GM12878 (cell line): ENCODE measurements at places on chromosomes 6 and 20.
A peak's percentile ranks its signal among the peaks of the same experiment; 100 is the strongest.

- no peak for DNase-seq
Measured at GRCh38 chr6:35439308-35439707, 12.8 kb upstream of the FANCE start.

DNA sequence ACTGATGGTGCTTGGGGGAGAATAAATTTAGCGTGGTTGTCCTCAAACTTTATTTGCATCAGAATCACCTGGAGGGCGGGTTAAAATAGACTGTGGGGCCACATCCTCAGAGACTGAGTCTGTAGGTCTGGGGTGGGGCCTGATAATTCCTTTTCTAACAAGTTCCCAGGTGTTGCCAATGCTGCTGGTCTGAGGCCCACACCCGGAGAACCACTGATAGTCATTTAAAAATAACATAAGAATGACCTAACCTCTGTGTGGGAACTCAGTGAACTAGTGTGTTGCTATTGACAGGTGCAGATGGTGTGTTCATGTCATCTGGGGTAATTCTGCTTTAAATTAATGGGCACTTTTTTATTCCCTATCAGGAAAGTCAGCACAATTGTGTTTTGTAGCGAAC, 64.8 kb downstream of the RTN4IP1 start:
- no peak for DNase-seq

- no peak for DNase-seq
Measured at GRCh38 chr6:119215885-119216590, 133.5 kb downstream of the MAN1A1 start.

- no peak for DNase-seq
Measured at GRCh38 chr6:3349388-3350251, 90.9 kb downstream of the PSMG4 start.

DNA sequence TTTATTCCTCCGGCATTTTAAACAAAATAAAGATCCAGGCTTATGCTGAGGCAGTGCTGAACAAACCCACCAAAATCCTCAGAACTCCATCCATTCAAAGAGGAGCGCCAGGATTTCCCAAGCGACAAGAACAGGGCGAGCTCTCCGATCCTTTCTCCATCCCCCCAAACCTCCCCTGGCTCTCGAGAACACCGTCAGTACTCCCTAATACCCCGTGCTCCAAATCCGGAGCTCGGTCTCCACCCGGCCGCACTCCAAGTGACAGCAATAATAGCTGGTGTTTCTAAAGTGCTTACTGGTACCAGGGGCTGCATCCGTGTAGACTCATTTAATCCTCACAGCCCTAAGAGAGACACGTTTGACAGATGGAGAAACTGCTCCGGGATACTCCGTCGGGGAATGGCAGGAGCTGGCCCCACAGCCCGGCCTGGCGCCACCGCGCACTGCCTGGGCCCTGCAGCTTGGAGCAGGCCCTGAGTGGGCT, 277.1 kb upstream of the QKI start:
- no peak for DNase-seq

GRCh38 chr6:56148488-56149186, 98.7 kb downstream of the COL21A1 start:
- DNase-seq = no peak

- no peak for DNase-seq
Measured at GRCh38 chr6:89140347-89141156, 5.3 kb upstream of the PM20D2 start.

DNA sequence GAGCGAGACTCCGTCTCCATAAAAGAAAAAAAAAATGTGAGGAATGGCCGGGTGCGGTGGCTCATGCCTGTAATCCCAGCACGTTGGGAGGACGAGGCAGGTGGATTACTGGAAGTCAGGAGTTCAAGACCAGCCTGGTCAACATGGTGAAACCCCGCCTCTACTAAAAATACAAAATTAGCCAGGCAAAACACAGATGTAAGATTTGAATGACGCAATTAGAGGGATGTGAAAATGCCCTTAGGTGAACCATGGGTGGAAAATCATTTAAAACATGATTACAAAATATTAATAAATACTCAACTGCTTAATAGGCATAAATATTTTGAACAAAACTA, 20.9 kb downstream of the COL9A3 start:
- DNase-seq = no peak

- no peak for DNase-seq
Measured at GRCh38 chr20:324177-325044, 941 bp upstream of the SOX12 start.

DNA sequence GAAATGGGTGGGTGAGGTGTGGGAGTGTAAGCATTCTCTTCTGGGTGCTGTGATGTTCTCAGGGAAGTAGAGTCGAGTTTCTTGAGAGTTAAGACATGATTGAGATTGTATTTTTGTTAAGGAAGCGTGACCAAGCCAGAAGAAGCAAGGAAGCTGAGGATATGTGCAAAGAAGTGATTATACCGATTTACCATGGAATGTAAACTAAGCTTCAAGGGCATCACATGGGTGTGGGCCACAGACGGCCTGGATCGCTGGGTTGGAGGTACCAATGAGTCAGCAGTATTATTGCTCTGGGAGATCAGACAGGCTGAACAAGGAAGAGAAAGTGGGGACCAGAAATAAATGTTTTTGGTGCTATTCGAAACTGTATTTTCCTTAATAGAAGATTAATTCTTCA, 184.1 kb upstream of the GMDS start:
- no peak for DNase-seq

DNA sequence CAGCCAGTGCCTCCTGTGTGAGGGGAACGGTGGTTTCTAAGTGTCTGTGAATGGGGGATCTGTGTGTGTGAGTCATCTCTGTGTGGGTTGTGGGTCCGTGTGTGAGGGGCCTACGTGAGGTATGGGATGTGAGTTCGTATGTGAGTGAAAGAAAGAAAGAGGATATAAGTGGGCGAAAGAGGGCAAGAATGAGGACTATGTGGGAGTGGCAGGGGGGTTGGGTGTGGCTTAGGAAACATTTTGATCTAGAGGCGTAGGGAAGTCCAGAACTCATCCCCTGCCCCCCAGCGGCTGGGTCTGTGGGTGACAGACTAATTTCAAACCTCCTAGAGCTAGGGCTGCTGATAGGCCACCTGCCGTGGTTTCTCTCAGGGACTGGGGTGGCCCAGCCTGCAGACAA, 35.5 kb downstream of the DHX35 start:
- DNase-seq = peak; percentile 87

DNA sequence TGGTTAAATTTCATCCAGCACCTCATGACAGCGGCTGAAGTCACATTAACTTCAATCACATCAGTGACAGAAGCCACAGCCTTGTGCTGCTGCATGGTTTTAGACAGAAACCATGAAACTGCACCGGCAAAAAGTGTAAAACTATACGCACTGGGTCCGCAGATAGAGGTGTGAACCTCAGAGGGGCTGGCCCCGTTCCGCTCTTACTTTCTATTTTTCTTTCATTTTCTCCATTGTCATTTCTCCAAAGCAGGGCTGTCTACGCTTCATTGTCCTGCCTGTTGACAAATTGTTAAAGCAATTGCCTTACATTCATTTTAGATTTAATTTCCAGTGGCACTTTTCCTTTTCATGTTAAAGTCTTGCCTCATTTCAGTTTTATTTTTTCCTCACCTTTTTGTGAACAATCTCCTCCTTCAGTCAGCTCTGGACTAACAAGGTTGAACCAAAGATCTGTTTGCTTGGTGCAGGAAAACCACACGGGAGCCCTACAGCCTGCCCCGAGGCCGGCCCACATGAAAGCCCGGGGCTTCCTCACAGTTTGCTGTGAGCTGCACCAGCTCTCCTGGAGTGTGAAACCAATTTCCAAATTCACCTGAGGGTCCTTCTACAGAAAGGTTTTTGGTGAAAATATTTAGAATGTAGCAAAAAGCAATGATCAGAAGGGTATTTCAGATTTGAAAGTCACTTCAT, 63.7 kb downstream of the PRR18 start:
- peak; percentile 54 for DNase-seq

DNA sequence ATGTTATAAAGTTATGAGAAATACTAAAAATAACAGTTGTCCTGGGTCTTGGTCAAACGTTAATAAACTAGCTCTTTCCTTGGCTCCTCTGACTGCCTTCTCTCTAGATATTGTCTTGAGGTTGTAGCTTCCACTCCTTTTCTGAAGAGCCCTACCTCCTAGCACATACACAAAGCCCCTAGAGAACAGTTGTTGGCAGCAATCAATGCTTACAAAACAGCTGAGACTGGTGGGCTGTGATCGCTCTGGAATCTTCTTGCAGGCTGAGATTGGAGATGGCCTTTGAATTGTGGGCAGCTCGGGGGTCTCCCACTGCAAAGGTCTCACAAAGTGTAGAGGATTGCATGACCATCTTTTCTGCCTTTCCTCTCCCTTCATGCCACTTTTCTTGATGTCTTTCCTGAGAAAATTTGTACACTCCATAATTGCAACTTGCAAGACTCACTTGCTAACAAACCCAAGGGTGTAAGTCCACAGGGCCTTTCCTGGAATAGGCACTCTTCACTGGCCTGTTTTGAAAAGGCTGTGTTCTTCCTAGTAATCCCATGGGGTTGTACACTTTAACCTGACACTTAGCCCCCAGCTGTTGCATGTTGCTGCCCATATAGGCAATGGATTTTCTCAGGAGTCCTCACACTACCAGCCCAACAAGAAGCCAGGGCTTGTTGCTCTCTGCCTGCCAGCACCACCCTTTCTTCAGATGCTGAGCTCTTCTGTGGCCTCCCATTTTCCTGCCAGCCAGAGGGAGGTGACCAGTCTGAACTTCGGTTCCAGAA, 99.9 kb downstream of the TCP11 start:
- no peak for DNase-seq

DNA sequence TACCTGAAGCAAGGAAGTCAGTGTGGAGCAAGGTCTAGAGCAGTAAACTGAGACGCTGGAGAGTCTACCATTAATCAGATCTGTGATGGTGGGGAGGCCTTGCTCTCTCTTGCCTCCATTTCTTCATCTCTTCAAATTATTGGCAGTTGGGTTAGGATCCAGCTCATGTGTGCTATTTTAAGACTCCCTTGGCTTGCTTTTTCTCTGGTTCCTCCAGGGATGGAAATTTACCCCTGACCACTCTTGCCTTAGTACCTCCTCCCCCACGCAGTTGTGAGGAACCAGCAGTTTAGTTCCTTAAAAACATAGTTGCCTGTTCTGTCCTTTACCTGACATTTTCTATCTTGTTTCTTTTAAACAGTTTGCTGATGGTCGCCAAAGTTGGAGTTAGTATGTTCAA, 7.4 kb downstream of the TMEM14C start:
- no peak for DNase-seq

- DNase-seq = no peak
Measured at GRCh38 chr20:53142225-53143127, 170.3 kb downstream of the TSHZ2 start.

GRCh38 chr6:122804962-122805485, 16.0 kb downstream of the SMPDL3A start:
- DNase-seq = no peak

DNA sequence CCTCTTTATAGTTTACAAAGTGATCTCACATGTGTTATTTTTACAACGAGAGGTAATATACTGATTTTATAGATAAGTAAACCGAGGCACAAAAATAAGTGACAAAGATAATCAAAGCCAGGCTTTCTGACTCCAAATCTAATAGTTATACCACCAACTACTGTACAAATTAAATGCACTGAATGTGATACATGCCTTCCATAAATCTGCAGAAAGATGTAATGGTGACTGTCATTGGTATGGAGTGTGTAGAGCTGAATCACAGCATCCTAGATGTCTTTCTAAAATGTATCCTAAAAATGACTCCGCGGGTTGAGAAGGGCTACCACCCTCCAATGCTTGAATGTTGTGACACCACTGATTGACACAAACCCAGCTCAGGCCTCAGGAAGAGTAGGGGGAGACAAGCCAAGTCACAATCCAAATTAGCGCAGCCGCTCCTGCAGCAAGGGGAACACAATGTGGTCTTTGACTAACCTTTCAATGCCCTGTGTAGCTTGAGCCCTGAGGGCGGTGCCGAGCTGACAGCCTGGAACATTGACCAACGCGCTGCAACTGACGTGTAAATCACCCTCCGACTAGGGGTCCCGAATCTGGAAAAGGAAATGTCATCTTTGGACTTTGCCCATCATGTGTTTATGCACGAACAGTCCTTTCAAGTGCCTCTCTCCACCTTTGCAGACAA, 136.8 kb downstream of the OLIG3 start:
- no peak for DNase-seq

GRCh38 chr20:52616629-52617028, 355.5 kb upstream of the TSHZ2 start:
- no peak for DNase-seq

DNA sequence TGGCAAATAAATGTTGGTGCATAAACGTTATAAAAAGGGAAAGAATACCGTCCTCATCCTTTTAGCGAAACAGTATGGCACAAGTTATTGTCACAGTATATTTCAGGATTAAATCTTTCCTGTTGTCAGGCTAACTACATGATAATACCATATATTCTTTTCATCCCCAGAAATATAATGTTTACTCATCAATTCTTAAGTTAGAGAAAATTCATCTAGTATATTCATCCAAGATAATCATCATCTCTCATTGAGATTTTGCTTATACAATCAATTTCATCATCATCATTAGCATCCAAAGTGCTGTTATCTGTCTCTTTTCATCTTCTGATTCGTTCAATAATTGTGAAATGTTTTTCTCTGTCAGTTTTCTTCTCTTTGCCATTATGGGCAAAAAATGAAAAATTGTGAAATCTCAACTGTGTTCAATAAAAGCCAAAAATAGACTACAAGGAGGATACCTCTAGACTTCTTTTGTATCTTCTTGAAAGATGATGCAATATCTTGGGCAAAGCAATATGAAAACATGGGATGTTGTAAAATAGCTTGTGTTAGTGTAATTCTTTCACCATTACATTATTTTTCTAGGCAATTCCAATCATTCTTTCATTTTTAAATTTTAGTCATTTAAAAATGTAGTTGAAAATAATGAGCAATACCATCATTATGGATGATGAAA, 2.6 kb downstream of the SPACA1 start:
- no peak for DNase-seq

DNA sequence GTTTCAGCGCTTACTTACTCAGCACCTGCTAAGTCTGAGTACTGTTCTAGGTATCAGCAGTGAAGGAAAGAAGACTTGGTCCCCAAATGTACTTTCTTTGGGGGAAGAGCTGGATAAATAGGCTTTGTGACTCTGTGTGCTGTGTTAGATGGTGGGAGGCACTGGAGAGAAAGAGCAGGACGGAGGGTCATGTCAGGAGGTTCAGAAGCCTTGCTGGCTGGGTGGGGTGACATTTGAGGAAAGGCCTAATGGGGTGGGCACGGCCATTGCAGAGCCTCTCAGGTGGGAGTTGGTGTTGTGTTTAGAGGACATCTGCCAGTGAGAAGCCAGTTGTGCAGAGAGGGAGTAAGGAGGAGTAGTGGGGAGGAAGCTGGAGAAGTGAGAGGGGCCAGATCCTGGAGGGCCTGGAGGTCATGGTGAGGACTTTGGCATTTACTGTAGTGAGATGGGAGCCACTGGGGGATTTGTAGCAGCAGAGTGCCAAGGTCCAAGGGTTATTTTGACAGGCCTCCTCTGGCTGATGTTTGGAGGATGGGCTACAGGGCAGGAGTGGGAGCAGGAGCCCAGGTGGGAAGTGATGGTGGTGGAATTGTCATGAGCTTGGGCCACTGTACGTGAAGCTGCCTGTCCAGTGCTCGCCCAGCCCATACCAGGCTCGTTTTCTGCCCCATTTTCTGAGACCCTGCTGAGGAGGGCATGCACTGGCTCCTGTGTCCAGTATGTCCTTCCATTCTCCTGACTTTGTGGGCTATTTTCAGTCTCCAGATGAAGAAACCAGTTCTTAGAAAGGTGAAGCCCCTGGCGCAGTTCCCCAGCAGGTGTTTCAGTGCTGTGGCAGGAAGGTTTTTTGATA, 886 bp downstream of the SDCBP2 start:
- no peak for DNase-seq

GRCh38 chr6:14396826-14397517, 279.4 kb downstream of the CD83 start:
- no peak for DNase-seq

GRCh38 chr20:47396762-47397476, 40.4 kb upstream of the ZMYND8 start:
- no peak for DNase-seq

GRCh38 chr6:57027301-57027700, 19.2 kb upstream of the KIAA1586 start:
- DNase-seq = no peak
